ENCODE measurements at places on chromosomes 5 and 9. TPM values are rescaled to one million over a fixed set of nuclear protein-coding genes. Genes with fewer than 3 reads are reported as not detected.

Gene DPM2
- total RNA-seq: 27.8 TPM

Gene ENG
- total RNA-seq: 89.5 TPM

DNA sequence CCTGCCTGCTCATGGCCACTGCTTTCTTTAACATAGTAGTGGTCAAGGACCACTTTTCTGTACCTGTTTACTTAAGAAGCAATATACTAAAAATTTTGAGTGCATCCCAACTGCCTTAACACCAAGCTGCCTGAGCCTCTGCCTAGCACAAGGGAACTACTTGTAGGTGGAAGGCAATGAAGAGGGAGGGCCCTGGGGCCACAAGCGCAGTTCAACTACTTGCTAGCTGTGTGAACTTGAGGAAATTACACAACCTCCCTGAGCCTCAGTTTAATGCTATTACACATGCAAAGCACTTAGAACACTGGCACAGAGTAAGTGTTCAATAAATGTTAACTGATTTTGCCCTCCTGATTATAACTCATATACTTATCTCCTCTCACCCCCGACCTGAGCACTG, 6.3 kb downstream of the ARL15 start:
- no peaks in the 10 kb centered on the region for H3K27me3 ChIP-seq
- H3K4me1 ChIP-seq: peaks cover 15% of the 10 kb centered on the region
- H3K4me3 ChIP-seq: no peak overlapping the region
- no peak overlapping the region for H3K27ac ChIP-seq

GRCh38 chr9:90821697-90822096, 20.1 kb downstream of the SYK start:
- DNase-seq: no peak
- H3K27ac ChIP-seq: no peak overlapping the region
- peaks cover 11% of the 10 kb centered on the region for H3K27me3 ChIP-seq
- H3K4me1 ChIP-seq: no peaks in the 10 kb centered on the region
- H3K36me3 ChIP-seq: peaks cover 3% of the 10 kb centered on the region

DNA sequence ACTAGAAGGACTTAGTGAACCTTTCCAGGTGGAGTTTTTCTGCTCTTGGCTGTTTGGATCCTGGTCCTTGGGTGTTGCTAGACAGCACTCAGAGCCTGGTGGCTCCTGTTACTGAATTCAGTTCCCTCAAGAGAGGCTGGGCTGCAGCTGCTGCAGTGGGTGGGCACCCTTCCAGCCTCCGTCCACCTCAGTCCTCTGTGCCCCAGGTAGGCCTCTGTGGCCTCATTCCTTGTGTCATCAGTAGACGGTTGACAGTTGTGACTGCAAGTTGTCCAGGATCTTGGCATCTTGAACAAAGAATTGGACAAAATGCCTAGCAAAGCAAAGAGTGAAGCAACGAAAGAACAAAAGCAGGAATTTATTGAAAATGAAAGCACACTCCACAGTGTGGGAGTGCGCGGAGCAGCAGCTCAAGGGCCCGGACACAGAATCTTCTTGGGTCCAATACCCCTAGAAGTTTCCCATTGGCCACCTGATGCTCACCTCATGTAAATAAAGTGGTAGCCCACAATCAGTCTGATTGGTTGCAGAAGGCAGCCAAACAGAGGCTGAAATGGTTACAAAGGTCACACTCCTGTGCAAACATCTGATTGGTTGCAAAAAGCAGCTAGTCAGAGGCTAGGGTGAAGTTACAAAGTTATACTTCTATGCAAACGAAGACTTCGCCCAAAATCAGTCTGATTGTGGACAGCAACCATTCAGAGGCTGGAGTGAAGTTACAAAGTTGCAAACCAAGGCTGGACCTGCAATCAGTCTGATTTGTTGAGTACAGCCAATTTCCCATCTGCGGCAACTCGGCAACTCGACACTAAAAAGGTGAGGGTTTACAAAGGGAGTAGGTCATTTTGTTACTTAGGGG, 40.1 kb downstream of the F2R start:
- no peak overlapping the region for H3K27ac ChIP-seq
- H3K4me3 ChIP-seq: no peak overlapping the region
- H3K4me1 ChIP-seq: no peaks in the 10 kb centered on the region
- DNase-seq: no peak
- H3K36me3 ChIP-seq: no peaks in the 10 kb centered on the region
- no peaks in the 10 kb centered on the region for H3K27me3 ChIP-seq

DNA sequence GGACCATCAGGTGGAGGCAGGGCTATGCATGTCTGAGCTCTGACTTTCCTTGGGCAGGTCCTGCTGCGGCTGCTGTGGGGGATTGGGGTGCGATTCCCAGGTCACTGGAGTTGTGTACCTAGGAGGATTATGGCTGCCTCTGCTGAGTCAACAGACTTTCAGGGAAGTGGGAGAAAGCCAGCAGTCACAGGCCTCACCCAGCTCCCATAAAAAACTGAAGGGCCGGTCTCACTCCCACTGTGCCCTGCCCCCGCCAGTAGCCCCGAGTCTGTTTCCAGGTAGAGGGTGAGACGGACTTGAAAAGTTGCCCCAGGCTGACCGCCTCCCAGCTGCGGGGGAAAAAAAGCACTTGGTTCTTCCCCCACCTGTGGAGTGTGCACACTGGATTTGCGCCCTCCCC, 76.7 kb downstream of the FAM170A start:
- H3K27ac ChIP-seq: no peak overlapping the region
- no peaks in the 10 kb centered on the region for H3K36me3 ChIP-seq
- no peaks in the 10 kb centered on the region for H3K4me1 ChIP-seq
- no peak overlapping the region for H3K4me3 ChIP-seq
- no peak for DNase-seq

Gene TRPM6
- 0.02 TPM for total RNA-seq

Gene SPINK13
- not detected for total RNA-seq

DNA sequence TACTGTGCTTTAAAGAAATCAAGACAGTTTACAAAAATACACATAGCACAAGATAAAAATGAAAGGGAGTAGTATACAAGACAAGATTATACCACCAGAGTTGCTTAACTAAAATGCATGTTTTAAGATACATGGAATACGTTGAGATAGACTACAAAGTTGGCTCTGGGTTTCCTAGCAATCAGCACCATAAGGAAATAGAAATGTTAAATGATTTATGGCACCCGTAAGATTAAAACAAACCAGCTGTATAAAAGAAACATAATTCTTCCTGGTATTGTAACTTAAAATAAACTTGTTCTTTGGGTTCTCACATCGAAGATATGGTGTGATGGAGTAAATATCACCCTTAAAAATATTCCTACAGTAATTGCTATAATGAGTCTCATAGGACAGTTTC, 9.9 kb upstream of the CSNK1G3 start:
- DNase-seq: no peak
- H3K27me3 ChIP-seq: no peaks in the 10 kb centered on the region
- no peak overlapping the region for H3K4me3 ChIP-seq

DNA sequence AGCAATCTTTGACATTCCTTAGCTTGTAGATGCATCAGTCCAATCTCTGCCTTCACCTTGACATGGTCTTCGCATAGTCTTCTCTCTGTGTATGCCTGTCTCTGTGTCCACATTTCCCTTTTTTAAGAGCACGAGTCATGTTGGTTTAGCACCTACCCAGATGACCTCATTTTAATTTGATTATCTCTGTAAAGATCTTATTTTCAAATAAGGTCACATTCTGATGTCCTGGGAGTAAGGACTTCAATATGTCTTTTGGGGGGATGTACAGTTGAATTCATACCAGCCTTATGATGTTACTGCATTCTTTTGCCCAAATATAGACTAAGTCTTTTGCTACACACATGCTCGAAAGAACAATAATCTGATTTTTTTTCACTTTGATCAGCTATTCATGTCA, 6.9 kb downstream of the KCTD16 start:
- peaks cover 6% of the 10 kb centered on the region for H3K4me1 ChIP-seq
- H3K4me3 ChIP-seq: no peak overlapping the region
- no peaks in the 10 kb centered on the region for H3K27me3 ChIP-seq
- DNase-seq: no peak
- peak overlapping the region; percentile 49 for H3K27ac ChIP-seq

Gene FGF1
- 6.9 TPM for total RNA-seq

Gene SNCB
- not detected for total RNA-seq

- peaks cover 33% of the 10 kb centered on the region for H3K27me3 ChIP-seq
- H3K4me1 ChIP-seq: peaks cover 9% of the 10 kb centered on the region
- H3K4me3 ChIP-seq: no peak overlapping the region
- DNase-seq: no peak
These were observed 10.6 kb downstream of the IL9 start for GRCh38 chr5:135885031-135885430.

Gene THBS4
- total RNA-seq: 1.6 TPM

Gene CDK7
- total RNA-seq: 40.0 TPM

Gene BASP1
- 181 TPM for total RNA-seq

- peak overlapping the region; percentile 14 for H3K4me3 ChIP-seq
- H3K4me1 ChIP-seq: peaks cover 48% of the 10 kb centered on the region
- DNase-seq: no peak
- H3K27me3 ChIP-seq: no peaks in the 10 kb centered on the region
These were observed 134.6 kb downstream of the EDIL3 start for GRCh38 chr5:84249918-84250630.

Gene NR6A1
- total RNA-seq: 0.39 TPM

Gene CATSPER3
- 0.39 TPM for total RNA-seq

- no peak for DNase-seq
- no peak overlapping the region for H3K27ac ChIP-seq
- no peaks in the 10 kb centered on the region for H3K36me3 ChIP-seq
- H3K27me3 ChIP-seq: no peaks in the 10 kb centered on the region
These were observed 372.2 kb downstream of the ZSWIM6 start for GRCh38 chr5:61704289-61704688.

Gene NR2F1
- total RNA-seq: 28.7 TPM

- no peak for DNase-seq
- H3K27me3 ChIP-seq: peaks cover 48% of the 10 kb centered on the region
- H3K27ac ChIP-seq: no peak overlapping the region
- H3K4me3 ChIP-seq: no peak overlapping the region
These were observed 9.1 kb upstream of the OLFM1 start for GRCh38 chr9:135078361-135078821.

DNA sequence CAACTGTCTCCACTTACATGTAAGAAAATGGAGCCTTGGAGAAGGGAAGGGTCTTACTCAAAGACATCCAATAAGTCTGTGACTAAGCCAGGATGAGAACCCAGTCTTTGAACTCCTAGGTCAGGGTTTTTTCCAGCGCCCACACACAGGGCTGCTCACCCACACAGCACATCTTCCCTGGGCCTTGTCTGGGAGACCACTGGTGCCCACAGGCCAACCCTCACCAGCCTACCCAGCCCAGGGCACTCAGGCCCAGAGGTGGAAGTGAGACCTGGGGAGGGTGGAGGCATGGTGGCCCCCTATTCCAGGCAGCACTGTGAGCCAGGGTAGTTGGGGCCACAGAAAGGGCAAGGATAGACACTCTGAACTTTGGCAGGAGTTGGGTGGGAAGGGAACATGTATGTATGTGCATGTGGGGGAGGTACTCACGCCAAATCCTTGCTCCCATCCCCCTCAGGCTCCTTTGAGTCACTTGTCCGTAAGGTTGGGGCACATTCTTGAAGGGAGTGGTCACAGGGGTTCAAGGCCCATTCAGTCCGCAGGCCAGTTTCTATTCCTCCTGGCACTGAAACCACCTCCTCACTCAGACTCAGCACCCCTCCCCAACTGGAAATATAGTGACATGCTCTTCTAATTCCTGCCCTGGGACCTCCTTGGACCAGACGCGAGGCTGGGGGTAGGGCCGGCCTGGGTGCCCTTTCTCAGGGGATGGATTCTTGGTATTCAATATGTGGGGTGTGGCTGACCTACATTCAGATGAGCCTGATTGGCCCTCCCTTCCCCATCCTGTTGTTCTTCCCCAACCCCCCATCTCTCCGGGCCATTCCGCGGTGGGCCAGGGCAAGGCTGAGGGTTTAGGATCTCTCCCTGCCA, 2.9 kb upstream of the SLC4A9 start:
- peak overlapping the region; percentile 14 for H3K4me3 ChIP-seq
- no peak overlapping the region for H3K27ac ChIP-seq
- H3K36me3 ChIP-seq: no peaks in the 10 kb centered on the region
- peaks cover 2% of the 10 kb centered on the region for H3K27me3 ChIP-seq
- DNase-seq: peak; percentile 40

- H3K4me3 ChIP-seq: no peak overlapping the region
- H3K27me3 ChIP-seq: peaks cover 7% of the 10 kb centered on the region
- H3K4me1 ChIP-seq: no peaks in the 10 kb centered on the region
- no peaks in the 10 kb centered on the region for H3K36me3 ChIP-seq
These were observed 26.4 kb upstream of the GABRB2 start for GRCh38 chr5:161572914-161573313.

DNA sequence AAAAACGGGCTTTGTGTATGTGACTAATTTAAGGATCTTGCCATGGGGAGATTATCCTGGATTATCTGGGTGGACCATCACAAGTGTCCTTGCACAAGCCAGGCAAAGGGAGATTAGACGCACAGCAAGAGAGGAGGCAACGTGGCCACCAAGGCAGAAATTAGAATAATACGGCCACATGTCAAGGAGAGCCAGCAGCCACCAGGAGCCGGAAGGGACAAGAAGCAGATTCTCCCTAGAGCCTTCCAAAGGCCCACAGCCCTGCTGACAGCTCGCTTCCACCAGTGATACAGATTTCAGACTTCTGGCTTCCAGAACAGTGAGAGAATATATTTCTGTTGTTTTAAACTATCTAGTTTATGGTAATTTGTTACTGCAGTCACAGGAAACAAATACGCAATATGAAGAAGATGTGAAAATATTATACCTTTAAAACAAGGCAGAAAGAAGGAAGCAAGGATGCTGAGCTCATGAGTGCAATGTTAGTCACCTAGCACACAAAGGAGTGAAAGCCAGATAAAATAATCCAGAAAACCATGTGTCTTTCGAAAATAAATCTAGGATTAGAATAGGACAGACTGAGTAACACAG, 28.7 kb upstream of the F2RL1 start:
- peaks cover 64% of the 10 kb centered on the region for H3K4me1 ChIP-seq
- no peak for DNase-seq
- H3K4me3 ChIP-seq: no peak overlapping the region
- H3K36me3 ChIP-seq: no peaks in the 10 kb centered on the region

- no peak overlapping the region for H3K27ac ChIP-seq
- peaks cover 8% of the 10 kb centered on the region for H3K27me3 ChIP-seq
- no peaks in the 10 kb centered on the region for H3K4me1 ChIP-seq
- DNase-seq: no peak
- H3K4me3 ChIP-seq: no peak overlapping the region
- H3K36me3 ChIP-seq: no peaks in the 10 kb centered on the region
These were observed 118.7 kb upstream of the PUM3 start for GRCh38 chr9:2962471-2963172.

- H3K4me3 ChIP-seq: no peak overlapping the region
- H3K36me3 ChIP-seq: no peaks in the 10 kb centered on the region
These were observed 450.8 kb downstream of the NFIB start for GRCh38 chr9:13863112-13863511.

DNA sequence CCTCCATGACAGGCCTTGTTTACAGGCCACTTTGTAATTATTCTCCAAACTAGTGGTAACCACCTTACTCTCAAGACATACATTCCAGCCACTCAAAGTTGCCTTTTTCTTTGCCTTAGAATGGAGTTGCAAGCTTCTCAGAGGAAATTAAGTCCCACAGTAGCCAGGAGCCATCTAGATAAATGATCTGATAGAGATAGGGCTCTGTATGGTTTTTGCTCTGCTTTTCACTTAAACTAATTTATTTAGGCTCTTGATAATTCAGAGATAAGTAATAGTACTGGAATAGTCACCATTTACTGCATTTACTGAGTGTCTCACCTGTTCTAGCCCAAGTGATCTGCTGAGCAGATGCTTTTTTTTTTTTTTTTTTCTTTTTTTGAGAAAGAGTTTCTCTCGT, 7.5 kb downstream of the LARP1 start:
- peaks cover 2% of the 10 kb centered on the region for H3K36me3 ChIP-seq
- DNase-seq: no peak
- H3K27ac ChIP-seq: no peak overlapping the region
- H3K27me3 ChIP-seq: no peaks in the 10 kb centered on the region
- H3K4me1 ChIP-seq: peaks cover 74% of the 10 kb centered on the region
- H3K4me3 ChIP-seq: no peak overlapping the region

Gene ESM1
- not detected for total RNA-seq
